Cardiac muscle cell (in vitro differentiated cells and primary cell): ENCODE measurements at places on chromosomes 2 and 18.
A peak's percentile ranks its signal among the peaks of the same experiment; 100 is the strongest.

GRCh38 chr18:47985866-47986265 lies 55.4 kb upstream of the SMAD2 start:
- DNase-seq: no peak

DNA sequence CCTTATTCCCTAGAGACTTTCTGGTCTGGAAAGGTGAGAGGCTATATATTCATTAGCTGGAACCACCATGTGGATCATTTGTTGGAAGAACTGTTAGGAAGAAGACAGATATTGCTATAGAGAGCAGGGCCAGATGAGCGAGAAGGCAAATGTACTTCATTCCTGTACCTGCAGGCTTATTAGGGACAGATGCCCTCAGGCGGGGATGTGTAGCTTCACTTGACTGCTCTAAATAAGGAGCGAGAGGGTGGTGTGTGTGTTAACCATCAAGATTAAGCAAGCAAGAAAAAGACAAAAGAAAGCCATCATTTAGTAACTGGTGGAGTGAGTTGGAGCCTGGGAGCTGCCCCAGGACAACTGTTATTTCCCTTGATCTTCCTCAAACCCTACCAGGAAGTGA lies 36.4 kb downstream of the NEDD4L start:
- DNase-seq: no peak

DNA sequence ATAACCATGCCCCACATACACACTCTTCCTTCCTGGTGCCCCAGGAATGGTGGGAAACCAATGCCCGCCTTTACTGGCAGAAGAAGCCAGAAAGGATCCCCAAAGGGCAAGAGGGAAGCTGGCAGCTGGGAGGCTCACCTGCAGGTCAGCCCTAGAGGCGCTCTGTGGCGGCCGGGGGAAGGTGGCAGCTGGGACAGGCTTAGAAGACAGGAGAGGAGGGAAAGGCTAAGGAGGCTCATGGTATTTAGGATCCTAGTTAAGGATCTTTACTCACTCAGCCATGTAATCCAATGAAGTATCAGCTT lies 23.8 kb downstream of the ADRA2B start:
- DNase-seq: no peak

GRCh38 chr2:20604951-20605381 lies 45.9 kb downstream of the HS1BP3 start:
- peak; percentile 95 for DNase-seq

DNA sequence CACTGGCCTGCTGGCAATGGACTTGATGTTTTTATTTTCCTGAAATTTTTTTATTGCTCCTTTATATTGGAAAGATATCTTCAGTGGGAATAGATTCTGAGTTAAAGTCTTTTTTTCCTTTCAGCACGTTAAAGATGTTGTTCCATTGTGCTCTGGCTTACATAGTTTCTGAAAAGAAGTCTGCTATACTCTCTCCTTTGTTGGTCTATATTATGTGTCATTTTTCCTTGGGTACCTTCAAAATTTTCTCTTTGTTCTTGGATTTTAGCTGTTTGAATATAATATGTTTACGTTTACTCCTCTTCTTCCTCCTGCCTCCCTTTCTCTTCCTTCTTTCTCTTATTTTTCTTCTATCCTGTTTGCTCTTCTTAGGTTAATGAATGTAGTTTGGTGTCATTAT lies 105.5 kb downstream of the CAPN13 start:
- no peak for DNase-seq

DNA sequence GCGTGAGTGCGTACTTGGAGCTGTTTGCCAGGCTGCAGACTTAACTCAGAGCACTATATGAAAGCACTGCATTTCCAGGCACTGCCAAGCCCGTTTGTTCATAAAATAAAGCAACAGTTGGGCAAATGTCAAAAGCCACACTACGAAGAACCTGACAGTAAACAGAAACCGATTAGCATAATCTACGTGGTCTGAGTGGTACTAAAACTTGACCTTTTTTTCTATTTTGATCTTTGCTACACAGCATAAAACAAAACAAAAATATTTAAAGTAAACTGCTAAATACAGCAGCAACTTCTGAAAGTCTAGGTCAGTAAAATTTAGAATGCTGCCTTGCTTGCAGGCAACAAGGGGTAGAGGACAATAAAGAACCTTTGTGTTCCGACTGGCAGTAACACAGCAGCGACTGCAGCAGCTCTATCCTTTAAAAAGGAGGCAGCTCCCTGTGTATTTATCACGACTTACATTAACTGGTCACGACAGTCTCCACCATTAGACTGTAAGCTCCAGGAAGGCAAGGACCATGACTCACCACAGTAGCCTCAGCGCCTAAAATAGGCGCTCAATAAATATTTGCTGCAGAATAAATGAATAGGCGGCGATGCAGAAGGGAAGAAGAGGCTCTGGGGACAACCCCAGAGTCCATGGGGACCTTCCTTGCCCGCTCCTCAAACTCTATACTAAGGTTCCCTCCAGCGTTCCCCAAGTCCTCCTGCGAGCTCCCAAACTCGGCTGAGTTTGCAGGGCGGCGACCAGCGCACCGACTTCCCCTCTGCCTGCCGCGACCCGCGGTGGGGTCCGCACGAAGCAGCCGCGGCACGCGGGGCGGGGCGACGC lies 902 bp downstream of the SS18 start:
- DNase-seq: peak; percentile 18

- DNase-seq: no peak
These were observed 119.1 kb downstream of the NDUFA10 start for GRCh38 chr2:239905884-239906654.
